GM20000 (cell line): ENCODE measurements at places on chromosomes 7 and 10.

DNA sequence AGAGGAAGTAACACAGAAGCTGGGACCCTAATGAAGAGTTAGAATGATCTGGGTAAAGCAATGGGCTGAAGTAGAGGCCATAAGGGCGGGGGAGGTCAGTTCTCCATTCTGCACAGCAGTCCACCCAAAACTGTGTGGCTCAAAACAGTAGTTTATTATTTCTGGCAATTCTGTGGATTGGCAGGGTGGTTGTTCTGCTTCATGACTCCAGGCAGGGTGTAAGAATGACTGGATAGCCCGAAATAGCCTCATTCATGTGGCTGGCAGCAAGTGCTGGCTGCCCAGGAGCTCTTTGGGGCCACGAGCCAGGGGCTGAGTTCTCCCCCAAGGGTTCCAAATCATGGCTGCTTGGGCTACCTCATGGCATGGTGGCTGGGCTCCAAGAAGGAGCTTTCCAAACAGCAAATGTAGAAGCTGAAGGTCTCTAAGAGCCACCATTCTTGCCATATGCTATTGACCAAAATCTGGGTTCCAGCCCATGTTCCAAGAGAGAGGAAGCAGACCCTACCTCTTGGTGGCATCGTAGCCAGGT is 315.1 kb upstream of the C7orf33 start:
- no peak for DNase-seq

DNA sequence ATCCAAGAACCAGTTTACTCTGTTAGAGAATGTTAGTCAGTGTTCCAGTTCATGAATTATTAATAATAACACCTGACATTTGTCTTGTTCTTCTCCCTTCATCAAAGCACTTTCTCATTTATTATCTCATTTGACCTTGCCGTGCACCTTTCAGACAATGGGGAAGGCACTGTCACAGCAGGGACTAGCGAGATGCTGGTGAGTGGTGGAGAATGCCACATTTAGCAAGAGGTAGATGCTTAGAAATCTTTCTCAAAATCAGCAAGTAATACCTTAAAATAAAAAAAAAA is 34.2 kb upstream of the XRCC2 start:
- DNase-seq = no peak

GRCh38 chr7:32586291-32587221 is 91.3 kb downstream of the AVL9 start:
- no peak for DNase-seq

DNA sequence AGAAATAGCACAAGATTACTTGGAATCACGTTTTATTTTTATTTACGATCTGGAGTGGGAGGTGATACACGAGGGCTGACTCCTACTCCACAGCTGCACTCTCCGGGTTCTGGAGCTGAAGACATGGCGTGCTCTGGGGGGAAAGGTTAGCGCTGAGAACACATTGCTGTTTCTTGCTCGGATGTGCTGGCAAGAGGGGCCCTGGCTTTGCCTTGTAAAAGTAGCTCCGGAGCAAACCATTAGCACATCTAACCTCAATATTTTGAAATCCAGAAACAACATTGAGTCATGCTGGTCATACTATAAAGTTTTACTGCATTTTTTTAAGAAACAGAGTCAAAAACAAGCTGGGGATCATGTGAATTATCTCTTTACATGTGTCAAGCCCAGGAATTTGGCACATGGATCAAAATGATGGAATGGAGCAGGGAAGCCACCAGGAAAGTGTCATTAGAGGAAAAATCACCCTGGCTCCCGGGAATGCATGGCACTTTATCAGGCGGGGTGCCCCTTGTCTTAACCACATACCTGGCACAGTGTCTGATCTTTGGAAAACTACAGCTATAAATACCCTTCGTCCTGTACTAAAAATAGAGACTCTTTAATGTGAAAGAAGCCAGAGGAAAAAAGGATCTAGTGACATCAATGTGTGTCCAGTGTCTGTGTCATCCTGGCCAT is 31.6 kb upstream of the LYZL1 start:
- no peak for DNase-seq

DNA sequence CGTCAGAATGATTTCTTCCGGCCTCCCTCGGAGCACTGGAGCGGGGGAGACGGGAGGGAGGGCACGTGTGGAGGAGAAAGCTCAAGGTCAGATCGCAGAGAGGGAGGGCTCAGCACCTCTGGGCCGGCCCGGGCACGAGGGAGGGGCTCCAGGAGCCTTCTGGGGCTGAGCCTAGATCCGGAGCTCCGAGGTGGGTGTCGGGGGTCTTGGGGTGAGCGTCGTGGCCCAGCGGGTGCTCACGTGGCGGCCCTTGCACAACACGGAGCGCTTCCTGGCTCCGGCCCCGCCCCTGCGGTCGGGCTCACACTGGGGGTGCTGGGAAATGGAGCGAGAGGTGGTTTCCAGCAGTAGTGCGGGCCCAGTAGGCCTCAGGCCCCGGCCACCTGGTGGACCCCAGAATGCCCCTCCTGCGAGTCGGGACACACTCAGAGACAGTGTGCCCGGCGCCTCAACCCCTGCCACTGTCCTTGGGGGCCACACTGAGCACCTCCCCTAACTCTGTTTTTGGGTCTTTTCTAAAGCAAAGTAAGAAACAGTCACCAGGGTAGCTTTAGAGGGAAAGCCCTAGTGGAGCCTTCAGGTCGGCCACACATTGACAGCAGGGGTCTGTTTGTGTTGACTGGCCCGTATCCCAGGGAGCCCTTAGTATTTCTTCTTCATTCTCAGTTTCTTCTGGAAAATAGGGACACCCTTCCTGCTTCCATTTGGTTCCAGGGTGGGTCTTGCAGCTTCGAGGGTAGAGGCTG is 798 bp downstream of the PPIF start:
- DNase-seq = peak; percentile 88

DNA sequence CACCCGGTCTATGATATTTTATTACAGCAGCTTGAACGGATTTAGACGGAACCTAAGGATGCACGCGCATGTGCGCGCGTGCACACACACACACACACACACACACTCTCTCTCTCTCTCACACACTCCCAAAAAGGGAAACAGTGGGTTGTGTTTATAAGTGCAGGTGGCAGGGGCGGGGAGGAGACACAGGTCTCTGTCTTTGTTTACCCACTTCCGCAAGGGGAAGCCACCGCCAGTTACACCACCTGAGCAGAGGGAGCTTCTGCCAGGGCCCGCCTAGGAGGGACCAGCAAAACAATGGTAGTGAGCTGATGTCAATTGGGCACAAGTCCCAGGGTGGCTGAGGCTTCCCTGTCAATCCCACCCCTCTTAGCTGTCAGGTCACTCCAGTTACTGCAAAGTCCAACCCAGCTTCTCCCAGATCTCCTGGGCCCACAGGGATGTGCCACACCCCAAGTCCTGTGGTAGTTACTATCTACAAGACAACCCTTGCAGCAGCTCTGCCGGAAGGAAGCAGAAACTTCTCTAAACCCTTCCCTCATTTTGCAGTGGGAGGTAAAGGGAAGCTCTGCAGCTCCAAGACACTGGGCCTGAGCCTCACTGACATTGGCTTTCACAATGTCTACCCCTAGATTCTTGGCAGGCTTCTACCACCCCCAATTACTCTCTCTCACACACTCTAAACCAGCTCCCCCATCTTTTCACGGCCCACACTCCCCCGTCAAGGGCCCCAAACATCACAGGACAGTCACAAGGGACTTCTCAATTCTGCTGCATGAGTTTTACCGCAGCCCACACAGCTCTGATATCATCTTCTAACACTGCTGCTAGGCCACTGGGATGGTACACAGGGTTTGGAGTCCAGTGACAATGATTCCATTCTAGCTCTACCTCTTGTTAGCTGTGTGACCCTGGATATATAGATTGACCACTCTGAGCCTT is 17.6 kb downstream of the ANXA11 start:
- DNase-seq = peak; percentile 73

GRCh38 chr10:131402771-131403650 is 91.5 kb upstream of the TCERG1L start:
- no peak for DNase-seq

GRCh38 chr7:88758381-88759229 is 895 bp upstream of the ZNF804B start:
- peak; percentile 7 for DNase-seq

GRCh38 chr7:113404245-113404644 is 285.9 kb upstream of the SMIM30 start:
- DNase-seq = peak; percentile 7

GRCh38 chr10:14588084-14588937 is 186.4 kb downstream of the FAM107B start:
- peak; percentile 64 for DNase-seq

GRCh38 chr10:14751014-14751896 is 23.4 kb downstream of the FAM107B start:
- no peak for DNase-seq

DNA sequence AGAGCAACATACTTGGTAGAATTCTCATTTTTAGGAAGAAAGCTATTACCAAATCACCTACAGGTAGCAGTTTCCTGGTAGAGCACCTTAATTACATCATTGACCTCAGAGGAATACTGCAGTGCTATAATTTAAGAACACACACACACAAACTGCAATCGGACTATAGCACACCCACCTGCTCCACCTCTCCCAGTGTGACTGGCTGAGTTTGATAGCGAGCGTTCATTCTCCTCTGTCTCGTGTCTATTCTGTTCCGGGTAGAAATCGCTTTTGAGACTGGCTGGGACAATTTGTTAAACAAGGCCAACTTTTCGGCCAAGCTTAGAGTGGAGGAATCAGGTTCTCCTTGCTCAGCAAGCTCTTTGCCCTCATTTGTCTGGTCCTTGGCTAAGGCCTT is 110.5 kb downstream of the SVIL start:
- no peak for DNase-seq

- no peak for DNase-seq
Observed at GRCh38 chr7:149817301-149817771, 20.8 kb upstream of the ZNF862 start.

GRCh38 chr7:150954986-150955518 is 23.1 kb downstream of the KCNH2 start:
- DNase-seq = no peak

- no peak for DNase-seq
Observed at GRCh38 chr10:37010741-37011140, 114.7 kb upstream of the ANKRD30A start.

- no peak for DNase-seq
Observed at GRCh38 chr10:44956226-44956625, 3.4 kb upstream of the RASSF4 start.
